ENCODE measurements at places on chromosomes 5 and 9.

DNA sequence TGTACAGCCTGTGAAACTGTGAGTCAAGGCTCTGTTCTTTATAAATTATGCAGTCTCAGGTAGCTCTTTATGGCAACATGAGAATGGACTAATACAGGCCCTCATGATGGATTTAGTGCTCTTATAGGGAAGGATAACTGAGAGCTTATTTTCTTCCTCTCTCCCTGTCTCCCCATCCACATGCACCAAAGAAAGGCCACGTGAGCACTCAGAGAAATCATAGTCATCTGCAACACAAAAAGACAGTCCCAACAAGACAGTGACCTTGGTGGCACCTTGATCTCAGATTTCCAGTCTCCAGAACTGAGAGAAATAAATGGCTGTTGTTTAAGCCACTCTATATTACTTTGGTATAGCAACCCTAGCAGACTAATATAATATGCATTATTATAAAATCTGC lies 2133.6 kb upstream of the ACO1 start:
- no peak for DNase-seq

- no peak for DNase-seq
These were observed 6.5 kb upstream of the SYK start for GRCh38 chr9:90795084-90795483.

- DNase-seq = peak; percentile 56
These were observed 2.9 kb downstream of the OR2S2 start for GRCh38 chr9:35954942-35955546.

DNA sequence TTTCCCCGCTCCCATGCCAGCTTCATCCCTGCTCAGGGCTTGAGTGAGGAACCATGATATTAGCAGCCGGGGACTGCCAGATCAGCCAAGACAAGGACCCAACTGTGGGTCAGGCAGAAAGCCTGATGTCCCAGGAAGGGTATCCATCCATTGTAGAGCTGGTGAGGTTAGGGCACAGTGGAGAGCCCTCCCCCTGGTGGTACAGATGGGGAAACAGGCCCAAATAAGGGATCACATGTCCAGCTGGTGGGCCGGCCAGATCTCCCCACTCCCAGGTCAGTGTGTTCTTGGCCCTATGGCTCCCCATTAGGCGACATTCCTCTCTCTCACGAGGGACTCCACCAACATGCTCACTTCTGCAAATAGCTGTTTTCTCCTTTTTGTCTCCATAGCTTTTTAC lies 9.0 kb downstream of the CDX1 start:
- peak; percentile 39 for DNase-seq

DNA sequence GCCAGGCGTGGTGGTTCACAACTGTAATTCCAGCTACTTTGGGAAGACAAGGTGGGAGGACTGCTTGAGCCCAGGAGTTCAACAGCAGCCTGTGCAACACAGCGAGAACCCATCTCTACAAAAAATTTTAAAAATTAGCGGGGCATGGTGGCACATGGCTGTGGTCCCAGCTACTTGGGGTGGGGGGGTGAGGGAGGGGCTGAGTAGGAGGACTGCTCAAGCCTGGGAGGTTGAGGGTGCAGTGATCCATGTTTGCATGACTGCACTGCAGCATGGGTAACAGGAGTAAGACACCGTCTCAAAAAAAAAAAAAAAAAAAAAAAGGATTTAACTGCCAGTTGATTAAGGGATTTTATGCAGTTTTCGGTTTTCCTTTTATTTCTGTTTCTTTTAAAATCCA lies 65.0 kb downstream of the PTBP3 start:
- DNase-seq = no peak

DNA sequence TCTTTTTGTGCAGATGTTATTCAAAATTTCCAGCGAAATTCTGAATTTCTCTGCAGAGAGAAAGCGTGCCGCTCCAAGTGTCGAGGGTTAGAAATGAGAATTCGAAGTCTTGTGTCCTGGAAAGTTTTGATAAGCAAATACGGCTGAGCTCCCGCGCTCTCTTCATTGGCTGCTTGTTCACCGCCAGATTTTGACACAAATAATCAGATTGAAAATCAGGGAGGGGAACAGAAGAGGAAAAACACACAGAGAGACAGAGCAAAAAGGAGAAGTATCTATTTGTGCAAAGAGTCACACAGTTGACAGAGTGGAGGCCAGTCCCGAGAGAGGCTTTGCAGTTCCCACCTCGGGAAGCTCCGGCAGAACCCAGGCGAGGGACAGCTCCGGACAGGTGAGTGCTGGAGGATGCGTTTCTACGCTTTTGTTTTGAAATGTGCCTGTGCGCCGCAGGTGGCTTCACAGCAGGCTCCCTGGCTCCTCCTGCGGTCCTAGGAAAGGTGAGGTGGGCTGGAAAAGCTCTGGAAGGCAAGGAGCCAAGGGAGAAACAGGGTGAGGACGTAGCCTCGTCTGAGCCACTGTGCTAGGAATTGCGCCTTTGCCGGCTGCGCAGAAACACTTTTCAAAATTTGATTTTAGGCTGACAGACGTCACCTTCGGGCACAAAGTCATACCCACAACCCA lies at the start of gene GFI1B:
Gene GFI1B, plus strand, starts transcription at position 244 of the 681 bp plus-strand sequence. CDS start 7,985 bp downstream, outside the sequence.
- DNase-seq = no peak

DNA sequence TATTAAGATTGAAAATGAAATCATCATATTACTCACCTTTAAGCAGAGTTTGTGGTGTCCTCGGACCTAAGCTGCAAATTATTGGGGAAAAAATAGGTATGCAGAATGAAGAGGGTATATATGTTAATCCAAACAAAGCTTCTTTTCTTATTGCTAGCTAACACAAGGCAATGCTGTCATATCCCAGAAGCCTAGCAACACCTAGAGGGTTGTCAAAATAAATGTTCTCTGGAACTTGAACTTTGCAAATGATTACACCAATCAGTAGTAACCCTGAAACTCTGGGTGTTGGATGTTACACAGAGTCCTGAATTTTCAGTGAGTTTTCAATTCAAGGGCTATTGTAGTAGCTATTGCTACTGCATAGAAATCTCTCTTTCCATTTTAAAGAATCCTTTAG lies at the start of gene C6:
Gene C6, minus strand, starts transcription at position 193 of the 400 bp plus-strand sequence. CDS start 10,302 bp downstream, outside the sequence.
- DNase-seq = no peak

GRCh38 chr5:366541-367357 lies 45.2 kb downstream of the AHRR start:
- DNase-seq = no peak

DNA sequence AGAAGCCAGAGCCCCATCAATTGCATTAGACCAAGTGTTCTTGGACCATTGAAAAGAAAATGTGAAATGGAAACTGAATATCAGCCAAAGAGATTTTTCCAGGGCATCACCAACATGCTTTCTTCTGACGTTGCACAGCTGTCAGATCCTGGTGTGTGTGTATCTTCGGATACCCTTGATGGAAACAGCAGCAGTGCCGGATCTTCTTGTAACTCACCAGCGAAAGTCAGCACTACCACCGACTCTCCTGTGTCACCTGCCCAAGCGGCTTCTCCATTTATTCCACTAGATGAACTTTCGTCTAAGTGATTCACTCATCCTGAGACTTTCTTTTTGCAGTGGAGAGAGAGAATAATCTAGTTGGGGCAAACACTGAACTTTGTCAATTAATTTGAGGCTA lies 75.7 kb downstream of the PIP5K1B start:
- no peak for DNase-seq

GRCh38 chr5:93891491-93892480 lies 150.4 kb upstream of the POU5F2 start:
- DNase-seq = no peak

DNA sequence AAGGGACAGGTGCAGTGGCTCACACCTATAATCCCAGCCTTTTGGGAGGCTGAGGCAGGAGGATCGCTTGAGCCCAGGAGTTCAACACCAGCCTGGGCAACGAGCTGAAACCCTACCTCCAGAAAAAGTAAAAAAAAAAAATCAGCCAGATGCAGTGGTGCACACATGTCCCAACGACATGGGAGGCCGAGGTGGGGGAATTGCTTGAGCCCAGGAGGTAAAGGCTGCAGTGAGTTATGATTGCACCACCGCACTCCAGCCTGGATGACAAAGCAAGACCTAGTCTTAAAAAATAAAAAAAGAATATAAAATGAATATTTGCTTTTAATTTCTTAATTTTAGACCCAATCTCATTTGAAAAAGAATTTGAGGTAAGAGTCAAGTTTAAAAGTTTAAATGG lies 143.5 kb downstream of the LPAR1 start:
- no peak for DNase-seq

DNA sequence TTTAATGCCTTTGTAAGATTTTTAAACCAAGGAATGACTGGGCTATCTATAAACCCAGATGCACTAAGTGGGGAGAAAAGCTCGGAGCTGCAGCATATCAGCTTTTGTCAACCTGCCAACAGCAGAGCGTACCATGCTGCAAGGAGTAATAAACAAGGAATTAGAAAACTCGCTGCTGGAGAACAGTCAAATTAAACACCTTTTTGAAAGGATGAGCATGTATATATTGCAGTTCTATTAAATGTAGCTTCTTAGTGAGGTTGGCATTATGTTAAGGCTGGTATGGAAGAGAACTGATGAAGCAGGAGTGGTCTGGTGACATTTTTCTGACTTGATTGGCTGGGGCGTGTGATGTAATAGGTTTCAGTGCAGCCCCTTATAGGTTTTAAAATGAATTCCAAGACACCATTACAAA lies 74.7 kb downstream of the PIK3R1 start:
- DNase-seq = no peak

DNA sequence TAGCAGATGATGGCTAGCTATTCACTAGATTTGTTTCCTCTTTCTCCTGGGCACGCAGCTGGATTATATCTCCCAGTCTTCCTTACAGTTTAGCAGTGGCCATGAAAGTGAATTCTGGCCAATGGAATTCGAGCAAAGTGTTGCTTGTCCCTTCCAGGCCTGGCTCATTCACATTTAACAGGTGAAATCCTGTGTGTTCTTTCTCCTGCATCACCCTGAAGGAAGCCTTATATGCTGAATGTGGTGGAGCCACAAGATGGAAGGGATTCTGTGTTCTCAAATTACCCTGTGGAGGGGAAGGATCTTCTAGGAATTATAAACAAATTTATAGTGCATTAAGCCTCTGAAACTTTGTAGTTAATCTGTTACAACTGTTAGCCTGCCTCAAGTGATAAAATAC lies 8.2 kb upstream of the ELOVL7 start:
- DNase-seq = no peak

GRCh38 chr9:72703574-72703973 lies 182.2 kb downstream of the TMC1 start:
- DNase-seq = no peak

DNA sequence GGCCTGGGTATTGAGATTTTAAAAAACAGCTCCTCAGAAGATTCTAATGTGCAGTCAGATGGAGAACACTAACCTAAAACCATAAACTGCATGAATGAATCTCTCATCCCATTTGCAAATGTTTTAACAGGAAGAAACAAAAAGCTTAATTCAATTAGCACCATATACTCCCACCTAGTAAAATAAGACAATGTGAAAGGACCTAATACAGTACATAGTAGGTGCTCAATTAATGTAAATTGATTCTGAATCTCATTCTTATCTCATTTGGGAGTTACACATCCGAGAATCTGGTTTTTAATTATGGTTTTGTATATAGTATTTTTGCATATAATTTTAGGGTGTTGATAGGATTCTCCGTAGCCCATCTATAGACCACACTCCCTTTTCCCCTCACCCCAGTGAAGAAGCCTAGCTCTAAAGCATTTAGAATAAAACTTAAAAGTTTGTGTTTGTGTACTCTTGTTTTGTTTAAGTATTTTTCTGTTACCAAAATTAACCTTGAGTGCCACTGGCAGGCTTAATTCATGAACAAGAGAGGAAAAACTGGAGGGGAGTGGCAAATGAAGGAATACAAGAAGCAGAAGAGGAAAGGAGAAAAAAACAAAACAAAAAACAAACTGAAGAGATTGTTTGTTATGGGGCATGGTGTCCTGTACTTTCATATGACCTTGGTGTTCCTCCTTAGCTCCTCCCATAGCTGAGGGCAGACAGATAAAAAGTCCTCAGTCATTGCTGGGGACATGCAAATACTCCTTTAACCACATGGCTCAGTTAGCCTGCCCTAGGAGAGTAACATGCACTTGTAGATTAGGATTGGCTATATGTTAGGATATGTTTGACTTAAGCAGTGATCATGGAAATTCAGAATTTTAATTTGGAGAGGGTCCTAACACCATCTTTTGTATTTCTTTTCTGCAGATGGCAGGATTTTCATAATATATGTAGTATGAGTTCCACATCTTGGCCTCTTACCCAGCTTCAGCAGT lies 1.2 kb downstream of the RNF14 start:
- no peak for DNase-seq

- DNase-seq = no peak
These were observed 7.6 kb upstream of the IRX4 start for GRCh38 chr5:1890296-1890695.

DNA sequence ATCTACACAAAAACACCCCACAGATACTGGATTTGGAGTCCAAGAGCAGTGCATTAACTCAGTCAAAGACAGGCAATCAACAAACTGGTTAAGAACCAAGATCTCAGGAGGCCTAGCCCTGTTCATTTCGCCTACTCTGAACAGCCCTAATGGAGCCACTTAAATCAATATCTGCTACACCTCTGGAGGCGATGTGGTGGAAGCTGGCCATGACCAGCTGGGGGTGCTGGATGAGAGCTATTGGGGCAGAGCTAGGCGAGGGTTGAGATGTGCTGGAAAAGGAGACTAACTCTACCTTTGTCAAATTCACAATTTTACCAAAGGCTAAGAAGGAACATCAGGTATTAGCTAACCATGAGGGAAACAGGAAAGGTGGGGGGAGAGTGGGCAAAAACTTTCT lies 23.3 kb upstream of the ARSB start:
- no peak for DNase-seq

GRCh38 chr9:33081128-33081851 lies 4.8 kb upstream of the SMU1 start:
- DNase-seq = peak; percentile 73

DNA sequence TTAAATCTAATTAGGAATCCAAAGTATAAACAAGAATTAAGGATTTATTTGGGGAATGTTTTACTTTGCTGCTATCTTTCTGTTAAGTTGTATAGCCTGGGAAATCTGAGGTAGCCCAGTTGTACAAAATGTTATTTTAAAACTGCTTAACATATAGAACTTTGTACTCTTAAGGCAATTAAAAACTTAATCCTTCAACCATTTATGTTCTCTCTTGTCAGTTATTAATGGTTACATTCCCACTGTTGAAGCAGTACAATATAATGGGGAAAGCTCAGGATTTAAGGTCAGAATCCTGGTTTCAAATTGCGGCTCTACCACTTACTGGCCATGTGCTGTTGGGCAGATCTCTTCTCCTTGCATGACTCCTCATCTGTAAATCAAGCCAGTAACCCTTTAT lies 32.7 kb downstream of the FBXO38 start:
- DNase-seq = no peak

DNA sequence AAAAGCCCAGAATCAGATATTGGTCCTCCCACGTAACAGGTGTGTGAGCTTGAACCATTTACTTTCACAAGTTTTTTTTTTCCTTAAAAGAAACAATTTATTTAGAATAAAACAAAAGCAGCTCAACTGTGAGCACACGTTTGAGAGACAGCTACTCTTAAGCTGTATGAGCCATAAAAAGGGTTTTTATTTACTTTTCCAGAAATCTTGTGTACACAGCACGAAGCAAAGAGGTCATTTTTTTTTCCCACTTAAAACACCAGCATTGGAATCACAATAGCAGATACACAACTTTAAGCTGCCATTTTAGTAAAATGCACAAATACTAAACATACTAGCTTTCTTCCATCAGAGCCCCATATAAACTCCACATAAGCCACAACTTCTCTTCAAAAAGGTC lies 44.6 kb downstream of the JAKMIP2 start:
- no peak for DNase-seq

- no peak for DNase-seq
These were observed 69.3 kb upstream of the STC2 start for GRCh38 chr5:173397516-173397915.

All from WERI-Rb-1 (cell line).